ENCODE measurements at places on chromosomes 3 and 15.

- peak; percentile 33 for DNase-seq
Measured at GRCh38 chr15:52709187-52709981, 30.2 kb upstream of the ATOSA start.

DNA sequence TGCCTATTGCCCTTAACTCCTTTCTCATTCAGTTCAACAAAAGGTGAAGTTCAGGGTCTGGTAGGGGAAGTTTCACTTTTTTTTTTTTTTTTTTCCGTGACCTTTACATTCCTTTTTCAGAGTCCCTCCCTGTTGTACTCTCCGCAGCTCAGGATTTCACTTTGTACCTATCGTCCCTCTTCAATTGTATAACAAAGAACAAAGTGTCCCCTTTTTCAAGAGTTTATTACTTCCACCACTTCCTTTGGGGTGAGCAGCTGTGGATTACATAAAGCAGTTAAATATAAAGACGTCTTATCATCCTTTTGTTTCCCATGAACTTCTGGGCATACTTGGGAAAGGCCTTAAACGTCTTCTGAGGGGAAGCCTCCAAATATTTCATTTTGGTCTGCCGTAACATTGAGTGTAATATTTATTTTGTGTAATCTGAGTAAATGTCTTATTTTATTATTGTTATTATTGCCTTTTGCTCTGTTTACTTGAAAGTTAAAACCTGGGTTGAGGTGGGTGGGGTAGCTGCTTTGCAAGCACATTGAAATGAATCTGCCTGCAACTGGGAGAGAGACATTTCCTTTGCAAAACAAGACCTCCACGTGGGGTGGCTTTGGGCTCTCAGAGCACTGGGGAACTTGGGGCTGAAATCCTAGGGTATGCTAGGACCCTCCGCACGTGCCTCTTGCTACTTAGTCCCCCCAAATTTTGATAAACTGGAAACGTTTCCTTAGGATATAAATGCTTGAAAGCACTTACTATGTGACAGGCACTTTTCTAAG is 169.4 kb downstream of the MCTP2 start:
- DNase-seq = no peak

DNA sequence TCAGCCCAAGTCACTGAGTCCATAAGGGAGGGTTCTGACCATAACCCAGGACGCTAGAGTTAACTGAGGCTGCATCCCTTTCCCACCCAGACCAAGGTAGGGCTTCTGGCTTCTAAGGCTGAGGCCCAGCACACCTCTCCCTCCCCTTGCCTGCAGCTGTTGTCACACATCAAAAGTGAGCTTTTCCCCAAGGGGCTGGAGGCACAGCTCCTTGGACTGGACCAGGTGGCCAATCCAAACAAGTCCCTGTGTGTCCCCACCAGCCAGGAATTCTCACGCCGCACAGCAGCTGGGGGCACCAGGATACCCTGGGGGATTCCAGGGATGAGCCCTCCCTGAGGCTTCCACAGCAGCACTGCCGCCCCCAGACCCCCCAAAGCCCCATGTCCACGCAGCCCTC is 22.3 kb upstream of the ISLR2 start:
- no peak for DNase-seq

GRCh38 chr15:67833710-67834511 is 5.9 kb downstream of the RNU6-1 start:
- DNase-seq = no peak

DNA sequence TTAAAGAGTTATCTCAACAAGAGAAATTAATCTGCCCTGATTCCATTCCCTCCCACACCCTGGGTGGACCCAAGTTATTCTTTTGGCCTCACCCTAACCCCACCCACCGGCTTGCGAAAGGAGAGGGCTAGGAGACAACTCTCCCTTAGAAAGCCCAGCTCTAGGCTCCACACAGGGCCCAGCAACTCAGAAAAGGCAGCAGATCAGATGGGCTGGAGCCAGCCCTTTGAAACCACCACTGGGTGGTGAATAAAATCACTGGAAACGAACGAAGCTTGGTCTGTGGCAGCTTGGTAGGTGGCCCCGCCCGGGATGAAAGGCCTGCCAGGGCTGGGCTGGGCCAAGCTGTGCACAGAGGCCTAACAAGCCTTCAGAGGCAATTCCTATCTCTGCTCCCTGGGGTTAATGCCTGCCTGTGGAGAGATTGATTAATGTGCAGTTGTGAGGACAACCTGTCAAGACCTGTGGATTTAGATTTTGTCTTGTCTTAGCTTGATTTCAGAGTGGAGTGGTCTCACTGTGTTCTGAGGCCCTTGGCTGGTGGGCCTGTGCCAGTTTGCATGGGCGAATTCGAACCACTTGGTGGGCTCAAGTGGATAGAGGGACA is 38.8 kb downstream of the BHLHE40 start:
- no peak for DNase-seq
